Mammary epithelial cell (primary cell): ENCODE measurements at places on chromosomes 1 and 21.

DNA sequence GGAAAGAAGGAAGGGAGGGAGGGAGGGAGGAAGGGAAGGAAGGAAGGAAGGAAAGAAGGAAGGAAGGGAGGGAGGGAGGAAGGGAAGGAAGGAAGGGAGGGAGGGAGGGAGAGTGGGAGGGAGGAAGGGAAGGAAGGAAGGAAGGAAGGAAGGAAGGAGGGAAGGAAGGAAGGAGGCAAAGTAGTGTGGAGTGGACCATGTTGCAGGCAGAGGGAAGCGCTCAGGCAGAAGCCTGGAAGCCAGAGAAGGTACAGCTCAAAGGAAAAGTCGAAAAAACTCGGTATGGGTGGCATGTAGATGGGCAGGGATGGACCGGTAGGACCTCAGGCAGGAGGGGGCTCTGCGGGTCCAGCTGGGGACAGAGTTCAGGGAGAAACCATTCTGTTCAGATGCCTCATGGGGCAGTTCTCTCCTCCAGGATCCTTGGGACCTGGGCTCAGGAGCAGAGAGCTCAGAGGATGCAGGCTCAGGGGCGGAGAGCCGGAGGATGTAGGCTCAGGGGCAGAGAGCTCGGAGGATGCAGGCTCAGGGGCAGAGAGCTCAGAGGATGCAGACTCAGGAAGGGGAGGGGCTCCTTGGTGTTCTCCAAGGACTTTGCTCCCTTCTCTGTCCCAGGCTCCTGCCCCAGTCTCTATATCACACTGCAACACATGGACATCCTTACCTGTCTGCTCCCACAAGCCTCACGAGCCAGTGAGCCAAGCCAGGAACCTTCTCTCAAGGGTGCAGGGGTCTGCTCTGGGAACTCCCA lies 13.6 kb upstream of the PADI3 start:
- DNase-seq: no peak

GRCh38 chr1:42368096-42368795 lies 12.3 kb upstream of the RIMKLA start:
- DNase-seq: no peak

DNA sequence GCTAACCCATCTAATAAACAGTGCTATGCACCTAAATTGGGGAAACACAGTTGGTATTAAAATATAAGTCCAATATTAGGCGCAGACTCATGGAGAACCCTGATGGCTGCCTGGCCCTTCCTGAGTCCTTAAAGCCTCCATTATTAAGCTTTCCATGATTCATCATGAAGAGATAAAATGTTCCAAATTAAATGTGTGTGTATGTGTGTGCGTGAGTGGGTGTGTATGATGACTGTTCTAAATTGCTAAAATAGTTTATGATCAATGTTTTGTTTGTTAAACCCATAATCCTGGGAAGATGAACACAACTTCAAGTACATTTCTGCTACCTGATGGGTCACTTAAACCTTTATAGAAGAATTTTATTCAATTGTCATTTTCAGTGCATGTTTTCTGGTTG lies 6.3 kb upstream of the RBBP5 start:
- DNase-seq: peak; percentile 13

GRCh38 chr1:45669859-45670655 lies 16.3 kb downstream of the GPBP1L1 start:
- peak; percentile 14 for DNase-seq
